ENCODE measurements at places on chromosomes 3 and 15. TPM values are rescaled to one million over a fixed set of nuclear protein-coding genes. Genes with fewer than 3 reads are reported as not detected.

- no peak for DNase-seq
Measured at GRCh38 chr3:13016083-13016720, 57.0 kb downstream of the IQSEC1 start.

GRCh38 chr15:92332125-92332899 lies 61.4 kb upstream of the ST8SIA2 start:
- no peak for DNase-seq

DNA sequence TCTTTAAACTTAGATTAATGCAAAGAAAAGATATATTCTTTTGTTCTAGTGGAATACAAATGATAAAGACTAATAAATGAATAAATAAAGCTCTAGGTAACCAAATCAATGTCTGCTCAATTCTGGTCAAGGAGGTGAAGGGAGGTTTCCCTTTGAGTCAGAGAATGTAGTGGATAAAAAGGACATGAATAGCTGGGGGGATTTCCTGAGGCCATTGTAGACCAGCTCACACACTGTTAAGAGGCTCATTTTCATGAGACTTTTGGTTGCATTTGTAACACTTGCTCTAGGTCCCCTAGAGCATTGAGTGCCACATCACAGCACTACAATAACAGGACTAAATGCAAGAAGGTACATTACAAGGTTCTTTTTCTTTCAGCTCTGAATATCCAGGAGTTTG lies 170.7 kb downstream of the TIGIT start:
- DNase-seq = no peak

DNA sequence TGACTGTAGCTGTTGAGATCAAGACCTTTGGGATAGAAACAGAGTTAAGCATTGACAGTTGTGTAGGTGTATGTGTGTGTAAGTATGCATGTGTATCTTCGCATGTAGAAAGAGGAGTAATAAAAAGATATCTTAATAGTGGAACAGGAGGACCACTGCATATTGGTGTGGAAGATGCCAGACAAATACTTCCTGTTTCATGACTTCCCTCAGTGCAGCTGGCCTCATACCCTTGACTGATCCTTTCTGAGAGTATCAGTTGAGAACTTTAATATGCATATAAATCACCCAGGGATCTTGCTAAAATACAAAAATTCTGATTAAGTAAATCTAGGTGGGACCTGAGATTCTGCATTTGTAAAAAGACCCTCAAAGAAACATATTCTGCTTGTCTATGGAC lies 8.5 kb upstream of the ZBED2 start:
- DNase-seq = no peak

DNA sequence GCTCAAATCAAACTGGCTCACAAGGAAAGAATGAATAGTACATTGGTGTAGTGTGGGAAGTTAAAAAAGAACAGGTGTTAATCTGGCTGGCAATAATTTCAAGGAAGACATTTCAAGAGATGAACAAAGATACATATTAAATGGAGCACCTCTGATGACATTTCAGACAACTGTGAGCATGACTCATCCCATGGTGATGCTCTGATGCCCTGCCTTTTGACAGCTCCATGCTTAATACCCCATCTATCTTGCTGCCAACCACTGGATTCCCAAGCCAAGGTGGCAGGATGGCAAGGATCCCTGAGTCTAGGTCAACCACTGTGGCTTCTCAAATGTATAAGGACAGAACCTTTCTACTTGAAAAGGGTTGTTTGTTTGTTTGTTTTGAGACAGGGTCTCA lies 29.3 kb downstream of the LRRC2 start:
- DNase-seq = no peak

Gene RTP3
- not detected for total RNA-seq

Gene SLC24A1
- 7.4 TPM for total RNA-seq
